ENCODE measurements at places on chromosomes 3 and 15.
A peak's percentile ranks its signal among the peaks of the same experiment; 100 is the strongest.

- no peak for DNase-seq
These were observed 76.0 kb downstream of the MTHFS start for GRCh38 chr15:79820820-79821219.

- no peak for DNase-seq
These were observed 46.9 kb downstream of the MBNL1 start for GRCh38 chr3:152315623-152316022.

DNA sequence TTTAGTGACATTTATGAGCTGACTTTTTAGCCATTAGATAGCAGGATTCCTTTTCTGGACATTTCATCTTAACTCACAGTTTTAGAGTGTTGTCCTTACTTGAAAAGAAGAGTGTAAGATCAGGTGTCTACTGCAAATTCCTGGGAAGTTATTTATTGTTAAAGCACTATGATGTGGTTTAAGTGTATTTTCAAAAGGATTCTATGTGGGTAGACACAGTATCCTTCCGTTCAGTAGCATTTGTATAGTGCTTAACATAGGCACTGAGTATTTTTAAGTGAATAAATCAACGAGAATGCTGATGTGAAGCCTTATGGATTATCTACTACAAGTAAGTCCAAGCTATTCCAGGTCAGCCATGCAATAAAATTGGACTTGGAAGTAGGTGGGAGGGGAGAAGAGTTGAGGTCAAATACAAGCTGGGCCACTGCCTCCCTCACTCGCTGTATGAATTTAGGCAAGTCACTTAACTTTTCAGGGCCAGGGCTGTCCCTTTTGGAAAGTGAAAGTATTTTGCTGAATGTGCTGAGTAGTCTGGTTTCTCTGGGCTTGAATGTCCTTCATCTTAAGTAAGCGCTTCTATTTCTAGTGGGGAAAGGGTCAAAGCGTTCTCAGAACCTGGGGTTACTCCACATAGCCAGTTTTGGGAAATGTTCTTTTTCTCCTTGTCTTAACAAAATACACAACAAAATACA lies 48.6 kb downstream of the GAP43 start:
- DNase-seq: no peak

DNA sequence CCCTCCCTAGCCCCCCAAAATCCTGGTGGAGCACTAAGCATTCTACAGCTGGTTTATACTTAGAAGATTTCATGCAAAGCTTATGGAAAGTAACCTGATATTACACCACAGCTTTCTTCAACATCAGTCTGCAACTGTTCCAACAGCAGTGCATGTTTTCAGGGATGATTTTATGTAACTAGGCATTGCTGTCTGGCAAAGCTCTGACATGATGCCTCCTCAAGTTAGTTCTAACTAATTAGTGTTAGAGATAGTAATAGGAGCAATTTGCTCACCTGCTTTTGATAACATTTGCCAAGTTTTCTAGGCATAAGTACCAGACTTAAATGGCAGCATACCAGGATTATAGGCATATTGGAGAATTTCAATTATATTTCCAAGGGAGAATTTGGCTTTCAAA lies 330.3 kb upstream of the SGO1 start:
- DNase-seq: no peak

GRCh38 chr3:171192176-171192854 lies 165.8 kb upstream of the SLC2A2 start:
- peak; percentile 31 for DNase-seq

DNA sequence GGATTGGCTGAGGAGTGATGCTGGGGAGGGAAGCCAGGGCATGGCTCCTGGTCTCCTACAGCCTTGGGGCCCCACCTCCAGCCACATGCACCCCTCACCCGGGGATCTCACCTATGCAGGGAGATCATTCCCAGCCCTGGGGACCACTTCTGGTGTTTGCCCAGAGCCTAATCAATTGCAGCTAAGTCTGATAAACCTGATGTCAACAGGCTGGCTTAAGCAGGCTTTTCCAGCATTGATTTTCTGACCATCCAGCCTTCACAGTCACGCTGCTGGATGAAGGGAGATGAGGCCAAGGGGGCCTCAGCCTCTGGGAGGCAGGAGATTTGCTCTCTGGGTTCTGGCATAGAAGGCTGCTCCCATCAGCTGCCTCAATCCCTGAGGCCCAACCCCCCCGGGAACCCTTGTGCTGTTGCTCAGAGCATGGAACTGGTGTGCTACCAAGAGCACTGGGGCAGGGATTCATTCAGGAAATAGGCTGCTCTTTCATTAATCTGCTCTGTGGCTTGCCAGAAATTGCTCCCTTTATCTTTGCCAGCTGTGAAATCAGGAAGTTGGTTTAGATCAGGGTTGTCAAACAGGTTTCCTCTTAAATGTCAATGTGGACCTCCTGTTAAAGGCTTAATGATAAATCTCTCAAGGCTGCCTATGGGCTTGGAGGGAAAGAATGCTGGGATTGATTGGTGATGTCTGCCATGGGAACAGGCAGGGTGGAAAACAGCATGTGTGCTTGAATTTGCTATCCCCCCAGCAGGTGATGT lies 19.0 kb downstream of the FAM3D start:
- DNase-seq: no peak

DNA sequence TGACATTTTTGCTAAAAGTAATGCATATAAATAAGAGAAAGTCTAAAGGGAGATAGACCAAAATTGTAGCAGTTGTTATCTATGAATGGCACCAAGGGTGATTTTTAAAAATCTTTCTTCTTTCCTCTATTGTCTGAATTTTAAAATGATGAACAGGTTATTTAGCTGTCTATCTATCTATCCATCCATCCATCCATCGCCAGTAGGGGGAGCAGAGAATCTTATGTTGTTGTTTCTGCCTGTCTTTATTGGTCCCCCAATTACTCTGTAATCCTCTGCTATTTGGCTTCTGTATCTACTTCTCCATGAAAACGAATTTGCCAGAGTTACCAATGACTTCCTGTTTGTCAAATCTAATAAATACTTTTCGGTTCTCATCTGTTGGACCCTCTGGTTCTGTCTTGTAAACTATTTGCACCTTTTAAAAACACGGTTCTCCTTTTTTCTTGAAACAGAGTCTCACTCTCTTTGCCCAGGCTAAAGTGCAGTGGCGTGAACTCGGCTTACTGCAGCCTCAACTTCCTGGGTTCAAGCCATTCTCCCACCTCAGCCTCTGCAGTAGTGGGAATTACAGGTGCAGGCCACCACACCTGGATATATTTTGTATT lies 86.0 kb downstream of the ECT2 start:
- DNase-seq: peak; percentile 25

GRCh38 chr15:59550530-59550929 lies 61.1 kb upstream of the GCNT3 start:
- DNase-seq: no peak

DNA sequence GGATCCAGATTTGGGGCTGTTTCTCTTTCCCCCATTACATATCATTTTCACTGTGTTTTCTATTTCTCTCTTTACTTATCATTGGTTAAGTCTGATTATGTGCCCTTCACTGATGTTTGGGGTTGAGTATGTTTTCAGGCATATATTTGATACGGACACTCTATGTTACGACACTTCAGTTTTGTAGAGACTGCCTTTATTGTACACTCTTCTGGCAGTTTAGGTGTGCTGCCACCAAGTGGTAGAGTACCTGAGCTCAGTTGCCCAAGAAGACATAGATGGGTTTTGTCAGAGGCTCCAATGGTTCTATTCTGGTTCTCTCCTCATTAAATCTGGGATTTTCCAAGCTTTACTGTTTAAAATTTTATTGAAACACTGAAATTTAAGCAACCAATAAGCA lies 255.0 kb upstream of the ROPN1 start:
- DNase-seq: peak; percentile 6

DNA sequence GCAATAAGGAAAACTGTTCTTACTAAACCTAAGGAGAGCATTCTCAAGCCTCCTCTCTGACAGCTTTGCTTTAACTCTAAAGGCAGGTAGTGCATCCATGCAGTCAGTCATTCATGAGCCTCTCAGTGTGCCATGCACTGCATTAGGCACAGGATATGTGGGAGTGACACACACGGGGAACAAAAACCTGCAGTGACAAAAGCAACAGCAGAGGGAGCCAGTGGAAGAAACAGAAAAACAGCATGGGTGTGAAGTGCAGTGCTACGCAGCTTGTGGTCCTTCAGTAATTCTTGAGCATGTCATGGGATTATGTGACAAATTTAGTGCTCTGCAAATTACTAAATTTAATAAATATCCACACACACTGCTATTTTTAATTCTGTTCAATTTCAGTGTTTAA lies 230.7 kb downstream of the BBX start:
- DNase-seq: peak; percentile 31

DNA sequence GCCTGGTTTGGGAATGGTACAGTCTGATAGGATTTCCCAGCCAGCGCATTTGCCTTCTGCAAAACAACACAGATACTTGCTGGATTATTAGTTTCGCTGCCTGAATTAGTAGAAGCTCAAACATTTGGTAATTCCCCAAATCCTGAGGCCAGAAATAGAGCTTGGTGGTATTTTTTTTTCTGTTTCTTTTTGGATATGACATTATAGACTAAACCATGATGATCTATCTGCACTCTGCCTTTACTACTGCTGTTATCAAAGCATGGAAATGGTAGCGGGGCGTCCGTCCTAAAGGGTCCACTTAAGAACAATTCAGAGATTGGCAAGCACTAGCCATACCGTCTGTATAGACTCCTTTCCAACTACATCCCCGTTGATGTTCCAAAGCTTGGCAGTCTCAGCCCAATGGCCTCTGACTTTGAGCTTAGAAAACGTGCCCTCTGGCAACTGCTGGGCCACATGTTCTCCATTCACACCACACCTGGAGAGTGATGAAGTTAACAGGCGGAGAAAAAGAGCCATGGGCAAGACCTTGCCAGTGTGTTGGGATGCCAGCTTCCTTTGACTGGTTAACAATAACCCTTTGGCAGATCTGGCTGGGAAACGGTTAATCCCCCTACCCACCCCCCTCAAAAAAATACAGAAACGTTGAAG lies 241.0 kb upstream of the NR2F2 start:
- DNase-seq: no peak

DNA sequence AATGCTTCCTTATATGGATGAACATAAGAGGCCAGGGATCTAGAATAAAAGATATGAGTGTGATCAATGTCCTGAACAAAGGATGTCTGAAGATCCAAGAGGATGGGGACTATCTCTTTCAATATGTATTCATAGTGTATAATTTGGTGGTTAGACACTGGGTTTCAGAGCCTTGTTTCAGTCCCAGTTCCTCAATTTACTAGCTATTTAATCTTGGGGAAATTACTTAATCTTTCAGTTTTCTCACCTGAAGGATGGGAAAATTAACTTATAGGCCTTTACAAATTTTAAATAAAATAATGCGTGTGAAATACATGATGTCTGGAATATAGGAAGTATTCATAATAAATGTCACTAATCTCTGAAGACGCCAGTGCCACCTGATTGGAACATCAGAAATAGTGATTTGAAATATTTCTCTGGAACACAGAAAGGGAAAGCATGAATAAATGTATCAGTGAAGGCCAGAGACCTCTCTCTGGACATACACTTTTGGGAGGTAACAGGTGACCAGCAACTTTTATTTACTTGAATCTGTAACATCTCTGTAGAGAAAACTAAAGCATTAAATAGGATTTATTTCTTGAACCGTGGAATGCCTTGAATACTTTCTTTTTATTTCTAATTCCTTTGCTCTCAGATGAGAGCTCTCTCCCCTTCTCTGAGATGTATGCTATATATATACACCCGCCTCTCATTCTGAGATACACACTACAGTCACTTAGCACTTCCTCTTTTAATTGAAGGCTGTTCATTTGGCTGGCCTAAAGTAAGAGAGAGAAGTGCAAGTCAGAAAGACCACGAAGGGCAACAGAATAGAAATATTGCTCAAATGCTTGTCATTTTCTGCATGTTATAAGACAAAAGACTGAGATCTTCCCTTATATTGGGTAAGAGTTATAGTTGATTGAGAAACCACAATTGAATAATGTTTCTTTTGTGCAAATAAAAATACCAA lies 407.1 kb downstream of the LSAMP start:
- DNase-seq: no peak

DNA sequence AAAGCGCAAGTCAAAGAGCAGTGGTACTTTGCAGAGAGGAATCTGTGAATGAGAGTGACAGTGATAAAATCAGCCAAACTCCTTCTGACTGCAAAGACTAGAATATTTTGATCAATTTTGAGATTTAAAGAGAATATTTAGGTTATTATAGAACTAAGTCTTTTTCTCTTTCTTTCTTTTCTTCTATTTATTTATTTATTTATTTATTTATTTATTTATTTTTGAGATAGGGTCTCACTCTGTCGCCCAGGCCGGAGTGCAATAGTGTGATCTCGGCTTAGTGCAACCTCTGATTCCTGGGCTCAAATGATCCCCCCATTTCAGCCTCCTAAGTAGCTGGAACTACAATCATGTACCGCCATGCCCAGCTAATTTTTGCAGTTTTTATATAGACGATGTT lies 603.7 kb upstream of the NAALADL2 start:
- no peak for DNase-seq

DNA sequence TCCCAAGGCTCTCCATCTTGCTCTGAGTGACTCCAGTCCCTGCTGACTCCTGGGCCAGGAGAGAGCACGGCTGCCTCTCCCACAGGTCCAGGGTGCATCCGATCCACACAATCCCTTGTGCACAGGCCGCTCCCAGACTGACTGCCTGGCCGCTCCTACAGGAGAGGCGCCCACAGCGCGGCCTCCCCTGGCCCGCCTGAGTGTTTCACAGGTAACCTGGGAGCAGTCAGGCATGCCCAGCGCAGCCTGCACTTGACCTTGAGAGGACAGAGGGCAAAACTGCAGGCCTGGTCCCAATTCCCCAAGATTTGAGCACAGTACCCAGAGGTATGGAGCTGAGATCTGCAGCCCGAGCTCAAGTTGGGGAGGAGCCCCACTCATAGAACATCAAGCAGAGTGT lies 490.2 kb downstream of the CNTN6 start:
- DNase-seq: no peak

GRCh38 chr3:187193181-187193580 lies 4.1 kb upstream of the RTP1 start:
- no peak for DNase-seq

DNA sequence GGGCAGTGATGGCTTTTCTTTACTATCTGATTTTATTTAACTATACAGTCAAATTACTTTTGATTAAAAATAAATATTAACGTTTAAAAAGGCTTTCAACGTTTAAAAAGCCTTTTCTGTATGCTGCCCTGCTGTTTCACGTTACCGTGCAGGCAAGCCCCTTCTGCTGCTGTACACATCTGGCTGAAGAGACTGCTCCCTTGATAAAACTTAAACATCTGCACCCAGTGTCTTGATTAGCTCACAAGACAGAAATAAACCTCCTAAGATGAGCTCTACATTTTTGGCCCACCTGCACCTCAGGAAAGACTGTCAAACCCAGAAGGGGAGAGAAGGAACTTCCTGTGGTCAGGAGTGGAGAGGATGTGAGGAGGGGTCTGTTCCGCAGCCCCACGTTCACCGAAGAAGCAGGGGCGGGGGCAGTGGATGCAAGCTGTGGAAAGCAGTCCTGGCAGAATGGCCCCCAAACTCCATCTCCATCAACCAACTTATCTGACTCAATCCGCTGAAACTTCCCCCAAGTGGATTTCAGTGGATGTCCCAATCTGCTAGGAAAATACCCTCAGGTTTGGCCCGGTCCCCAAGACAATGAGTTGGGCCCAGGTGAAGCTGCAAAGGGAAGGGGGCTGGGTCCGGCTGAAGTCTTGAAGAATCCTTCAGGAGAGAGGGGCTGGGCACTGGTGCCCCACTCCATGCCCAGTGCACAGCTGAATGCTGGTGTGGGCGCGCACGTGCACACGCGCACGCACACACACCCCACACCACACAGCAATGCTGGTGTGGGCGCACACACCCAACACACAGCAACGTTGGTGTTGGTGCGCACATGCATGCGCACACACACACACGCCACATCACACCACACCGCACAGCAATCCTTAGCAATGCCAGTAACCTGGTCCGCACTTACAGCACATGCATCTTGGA lies 88.6 kb downstream of the LRIG1 start:
- DNase-seq: no peak

- no peak for DNase-seq
These were observed 20.4 kb downstream of the UACA start for GRCh38 chr15:70742928-70743327.

Data from activated CD4-positive, alpha-beta T cell treated with anti-CD3 and anti-CD28 coated beads, Interleukin-2, amount 50 U/mL, for 16 hours (primary cell).